ENCODE measurements at places on chromosomes 3 and 15.

DNA sequence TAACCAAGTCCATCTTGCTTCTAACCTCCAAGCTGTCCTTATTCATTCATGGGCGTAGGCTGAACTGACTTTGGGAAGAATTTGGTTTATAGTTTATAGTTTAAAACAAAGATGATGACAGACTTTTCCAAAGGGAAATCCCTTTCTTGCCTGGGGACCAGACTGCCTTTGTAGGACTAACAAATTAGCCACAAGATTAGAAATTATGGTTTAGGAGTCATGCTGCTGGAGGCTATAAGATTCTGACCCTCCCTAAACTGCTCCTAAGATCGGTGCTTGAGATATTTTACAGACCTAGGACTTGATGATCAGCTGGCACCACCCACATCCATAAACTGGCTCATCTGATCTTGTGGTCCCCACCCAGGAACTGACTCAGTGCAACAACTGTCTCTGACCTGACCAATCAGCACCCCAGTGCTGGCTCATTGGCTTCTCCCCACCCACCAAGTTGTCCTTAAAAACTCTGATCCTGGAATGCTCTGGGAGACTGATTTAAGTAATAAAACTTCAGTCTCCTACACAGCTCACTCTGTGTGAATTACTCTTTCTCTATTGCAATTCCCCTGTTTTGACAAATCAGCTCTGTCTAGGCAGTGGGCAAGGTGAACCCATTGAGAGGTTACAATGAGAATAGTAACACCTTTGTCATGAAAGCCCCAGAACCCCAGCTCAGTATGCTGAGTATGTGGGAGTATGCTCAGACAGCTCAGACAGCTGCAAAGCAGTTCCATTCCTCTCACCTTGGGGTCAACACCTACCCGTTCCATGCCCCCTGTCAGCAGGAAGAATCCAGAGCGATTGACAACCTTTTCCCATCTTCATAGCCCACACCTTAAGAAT, 51.6 kb upstream of the C15orf39 start:
- peak; percentile 66 for DNase-seq

DNA sequence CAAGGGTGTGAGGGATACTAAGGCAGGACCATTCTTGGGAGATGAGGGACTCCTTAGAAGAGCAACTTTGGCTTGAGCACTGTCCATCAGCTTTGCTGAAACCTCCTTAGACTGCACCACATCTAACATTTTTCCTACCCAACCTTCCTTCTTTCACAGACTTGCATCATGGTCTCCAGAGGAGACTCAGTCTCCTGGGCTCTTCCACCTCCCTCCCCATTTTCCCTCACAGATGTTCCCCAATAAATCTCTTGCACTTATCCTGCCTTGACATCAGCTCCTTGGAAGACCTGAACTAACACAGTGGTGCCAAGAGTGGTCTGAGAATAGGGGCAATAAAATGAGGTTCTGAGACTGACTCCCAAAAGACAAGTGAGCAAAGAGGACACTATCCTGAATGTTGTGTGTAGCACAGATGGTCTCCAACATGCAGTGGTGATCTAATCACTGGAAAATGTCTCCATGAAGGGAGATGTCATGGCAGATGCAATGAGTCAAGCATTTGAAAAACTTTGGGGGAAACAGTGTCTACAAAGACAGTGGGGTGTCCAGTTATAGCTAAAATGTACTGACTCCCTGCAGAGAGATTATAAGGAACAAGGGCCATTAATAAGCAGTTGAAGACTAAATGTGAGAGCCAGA, 26.0 kb upstream of the BOC start:
- DNase-seq = no peak

GRCh38 chr3:128970740-128971047, 23.2 kb downstream of the CFAP92 start:
- peak; percentile 43 for DNase-seq

GRCh38 chr3:49007771-49008528, 759 bp downstream of the WDR6 start:
- DNase-seq = peak; percentile 90

- no peak for DNase-seq
Observed at GRCh38 chr3:162629372-162629771, 1132.8 kb downstream of the OTOL1 start.

DNA sequence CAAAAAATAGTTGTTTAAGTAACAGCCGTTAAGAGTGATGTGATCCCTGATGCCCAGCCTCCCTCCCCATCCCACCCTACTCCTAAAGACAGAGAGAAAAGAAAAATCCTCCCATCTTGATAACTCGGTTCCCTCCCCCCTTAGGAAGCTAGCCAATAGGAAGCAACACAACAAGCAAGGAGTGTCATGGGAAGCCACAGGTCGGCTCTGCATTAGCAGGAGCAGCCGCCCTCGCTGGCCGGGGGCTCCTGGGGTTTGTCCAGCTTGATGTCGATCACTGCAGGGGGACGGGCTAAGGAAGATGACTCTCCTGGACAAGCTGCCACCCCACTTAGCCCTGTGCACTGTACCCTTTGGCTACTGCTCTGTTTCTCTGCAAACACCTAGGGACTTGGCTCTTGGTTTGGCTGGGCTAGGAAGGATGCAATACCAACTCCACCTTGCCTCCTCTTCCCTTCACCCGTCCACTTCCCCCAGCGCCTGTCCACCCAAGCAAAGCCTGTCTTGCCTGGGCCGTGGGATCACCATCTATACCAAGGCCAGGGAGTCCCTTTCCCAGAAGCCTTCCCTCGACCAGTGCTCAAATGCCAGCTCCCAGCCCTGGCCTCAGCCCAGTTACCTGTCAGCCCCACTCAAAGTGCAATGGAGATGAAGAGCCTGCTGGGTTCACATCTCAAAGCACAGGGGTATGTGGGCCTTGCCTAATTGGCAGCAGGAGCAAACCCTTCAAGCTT, 23.1 kb downstream of the SRPRB start:
- DNase-seq = no peak

GRCh38 chr3:14883226-14883625, 64.2 kb upstream of the NR2C2 start:
- DNase-seq = no peak

DNA sequence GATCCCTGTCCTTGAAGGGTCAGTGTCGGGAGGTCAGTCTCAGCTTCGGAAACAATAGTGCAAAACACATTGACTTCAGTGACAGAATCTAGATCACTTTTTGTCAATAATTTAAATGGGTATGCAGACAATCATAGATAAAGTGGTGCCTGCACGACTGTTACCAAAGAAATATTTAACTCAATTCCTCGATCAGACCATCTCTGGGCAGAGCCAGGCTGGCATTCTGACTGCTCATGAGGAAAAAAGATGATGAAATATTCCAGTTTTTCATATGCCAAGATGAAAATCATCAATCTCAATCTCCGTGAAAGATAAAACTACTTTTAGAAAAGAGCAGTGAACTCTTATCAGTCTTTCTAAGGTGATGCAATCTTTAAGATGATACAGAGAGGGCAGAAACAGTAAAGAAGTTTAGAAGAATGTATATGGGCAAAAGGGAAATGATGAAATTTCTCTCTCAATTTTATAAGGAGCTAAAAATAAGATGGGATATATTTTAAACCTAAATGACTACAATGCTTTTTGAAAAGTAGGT, 169.9 kb downstream of the WDR72 start:
- peak; percentile 4 for DNase-seq

DNA sequence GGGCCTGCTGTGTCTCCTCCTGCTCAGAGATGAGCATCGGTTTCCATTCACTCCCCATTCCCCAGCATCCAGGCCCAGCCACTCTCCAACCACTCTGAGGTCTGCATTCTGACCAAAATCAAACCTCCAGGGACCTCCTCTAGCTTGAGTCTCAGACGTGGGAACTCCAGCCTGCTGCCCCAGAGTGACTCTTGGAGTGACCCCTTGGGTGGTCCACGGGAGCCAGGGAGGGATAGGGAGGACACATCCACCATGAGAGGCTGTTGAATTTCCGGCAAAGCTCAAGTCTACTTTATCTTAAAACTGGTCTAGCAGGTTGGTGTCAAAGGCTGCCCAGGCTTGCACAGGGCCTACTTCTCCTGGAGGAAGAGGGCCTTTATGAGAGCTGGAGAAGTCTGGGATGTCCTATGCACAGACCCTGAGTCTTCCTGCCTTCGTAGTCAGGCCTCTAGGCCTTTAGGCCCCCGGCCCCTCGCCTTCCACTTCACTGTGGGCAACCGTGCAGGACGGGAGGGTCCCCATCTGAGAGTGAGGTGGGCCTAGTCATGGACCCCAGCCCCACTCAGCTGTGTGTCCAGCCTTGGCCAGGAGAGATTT, 8.9 kb downstream of the CISH start:
- no peak for DNase-seq

- DNase-seq = peak; percentile 63
Observed at GRCh38 chr3:48634661-48635221, 520 bp downstream of the SLC26A6 start.

- DNase-seq = no peak
Observed at GRCh38 chr3:50271314-50271936, 2.5 kb downstream of the SEMA3B start.

- no peak for DNase-seq
Observed at GRCh38 chr3:57279685-57280084, 12.8 kb downstream of the ASB14 start.

GRCh38 chr15:59936741-59937140, 67.4 kb upstream of the FOXB1 start:
- DNase-seq = no peak

DNA sequence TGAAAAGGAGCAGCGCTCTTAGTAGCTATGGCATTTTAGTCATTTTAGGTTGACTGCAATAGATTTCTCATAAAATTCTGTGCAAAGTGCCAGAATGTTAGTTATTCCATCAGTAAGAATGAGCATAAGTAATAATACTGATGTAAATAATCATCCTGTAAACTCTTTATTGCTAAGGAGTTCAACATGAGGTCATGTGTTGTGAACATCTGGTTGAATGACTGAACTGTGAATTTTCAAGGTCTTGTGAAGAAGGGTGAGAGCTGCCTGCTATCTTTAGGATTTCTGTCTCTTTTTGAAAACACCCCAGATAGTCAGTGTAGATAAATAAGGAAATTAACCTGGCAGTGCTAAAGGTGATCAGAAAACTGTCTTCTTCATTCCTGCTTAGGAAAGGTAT, 333.4 kb upstream of the TBC1D5 start:
- DNase-seq = no peak

DNA sequence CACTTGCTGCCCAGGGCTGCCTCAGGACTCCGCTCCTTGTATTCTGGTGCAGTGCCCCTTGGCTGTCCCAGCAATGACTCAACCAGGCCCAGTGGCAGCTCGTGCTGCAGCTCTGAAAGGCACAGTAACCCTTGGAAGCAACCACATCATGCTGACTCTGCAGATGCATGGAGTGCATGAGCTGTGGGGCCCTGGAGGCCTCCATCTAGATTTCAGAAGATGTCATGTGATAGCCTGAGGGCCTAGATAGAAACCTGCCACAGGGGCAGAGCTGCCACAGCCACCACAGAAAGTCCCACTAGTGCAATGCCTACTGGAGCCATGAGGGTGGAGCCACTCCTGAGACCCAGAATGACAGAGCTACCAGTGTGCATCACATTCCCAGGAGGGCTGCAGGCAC, 117.1 kb upstream of the SMAD3 start:
- DNase-seq = no peak

GRCh38 chr15:52014616-52015015, 4.4 kb upstream of the MAPK6 start:
- DNase-seq = no peak

GRCh38 chr15:77636209-77636608, 3.5 kb upstream of the LINGO1 start:
- DNase-seq = no peak

DNA sequence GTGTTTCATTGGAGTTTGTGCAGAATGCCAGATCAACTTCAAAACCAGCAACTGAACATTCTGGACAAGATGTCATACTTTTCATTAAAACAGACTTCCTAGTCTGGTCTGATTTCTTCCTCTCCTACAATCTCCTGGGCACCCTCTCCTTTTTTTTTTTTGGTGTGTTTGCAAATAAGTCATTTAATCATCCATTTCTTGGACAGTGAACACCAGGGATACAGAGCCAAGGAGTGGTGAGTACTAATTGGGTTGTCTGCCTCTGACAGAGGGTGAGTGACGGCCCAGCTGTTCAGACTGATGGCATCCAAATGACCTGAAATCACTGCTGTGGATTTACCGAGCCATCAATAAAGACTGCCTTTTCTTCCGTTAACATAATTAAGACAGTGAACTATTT, 158.0 kb downstream of the STT3B start:
- no peak for DNase-seq

Data from OCI-M1 (cell line).